A549 (cell line): ENCODE measurements at places on chromosomes 2 and 18. TPM values are rescaled to one million over a fixed set of nuclear protein-coding genes. Genes with fewer than 3 reads are reported as not detected.
A peak's percentile ranks its signal among the peaks of the same experiment; 100 is the strongest.

Gene CCDC68
- 2.8 to 3.1 TPM (median 3.1 TPM) in 3 replicates for polyA plus RNA-seq

Gene RGPD3
- polyA plus RNA-seq, result 0.08 to 0.13 TPM (median 0.12 TPM) in 3 replicates

Gene DSG4
- not detected in 3 replicates for polyA plus RNA-seq

Gene RGPD5
- polyA plus RNA-seq, result 9.8 to 10.8 TPM (median 9.9 TPM) in 3 replicates

Gene LINC00305
- not detected in 3 replicates for polyA plus RNA-seq

Gene ATP9B
- polyA plus RNA-seq, result 22.6 to 31.1 TPM (median 25.2 TPM) in 3 replicates

Gene CTIF
- polyA plus RNA-seq, result 23.0 to 30.0 TPM (median 24.7 TPM) in 3 replicates

Gene DTNA
- 0.12 TPM in 1 of 3 replicates, not detected in the others for polyA plus RNA-seq

Gene PSD4
- 13.9 to 21.6 TPM (median 21.1 TPM) in 3 replicates for polyA plus RNA-seq

Gene WDR43
- 71.8 to 83.6 TPM (median 72.4 TPM) in 3 replicates for polyA plus RNA-seq

Gene SERPINB10
- not detected in 3 replicates for polyA plus RNA-seq

DNA sequence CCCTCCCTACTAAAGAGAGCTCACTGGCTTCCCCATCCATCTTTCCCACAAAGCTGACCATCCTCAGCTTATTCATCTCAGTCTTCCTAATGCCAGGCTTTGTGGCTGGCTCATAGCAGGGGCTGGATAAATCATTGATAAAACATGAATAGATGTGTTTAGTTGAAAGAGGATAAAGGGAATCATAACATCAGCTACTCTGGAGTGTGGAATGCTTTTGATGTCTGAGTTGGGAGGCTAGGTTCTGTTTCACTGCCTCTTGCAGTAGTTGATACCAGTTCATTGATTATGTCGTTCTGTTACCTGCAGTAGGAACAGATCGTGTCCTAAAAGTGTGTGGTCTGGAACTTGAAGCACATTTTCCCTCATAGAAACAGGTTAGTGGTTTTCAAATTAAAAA, 66.3 kb upstream of the HK2 start:
- no peak for DNase-seq

GRCh38 chr18:63199743-63200241, 119.8 kb downstream of the BCL2 start:
- no peak for DNase-seq

DNA sequence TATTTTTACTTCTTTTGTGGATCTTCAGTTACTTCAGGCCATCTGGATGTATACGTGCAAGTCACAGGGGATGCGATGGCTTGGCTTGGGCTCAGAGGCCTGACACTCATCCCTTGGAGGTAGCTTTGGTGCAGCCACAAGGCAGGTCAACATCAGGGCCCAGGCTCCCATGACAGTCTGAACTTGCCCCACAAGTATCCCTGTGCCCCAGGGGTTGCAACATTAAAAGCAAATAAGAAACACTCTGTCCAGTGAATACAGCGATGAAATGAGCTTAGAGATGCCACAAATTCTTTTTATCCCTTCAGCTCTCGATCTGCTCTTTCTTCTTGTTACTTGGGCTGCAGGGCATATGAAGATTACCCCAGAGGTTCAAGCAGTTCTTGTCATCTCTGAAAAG, 13.0 kb upstream of the CXCR1 start:
- no peak for DNase-seq

GRCh38 chr18:48781163-48781987, 169.4 kb downstream of the SMAD7 start:
- no peak for DNase-seq

DNA sequence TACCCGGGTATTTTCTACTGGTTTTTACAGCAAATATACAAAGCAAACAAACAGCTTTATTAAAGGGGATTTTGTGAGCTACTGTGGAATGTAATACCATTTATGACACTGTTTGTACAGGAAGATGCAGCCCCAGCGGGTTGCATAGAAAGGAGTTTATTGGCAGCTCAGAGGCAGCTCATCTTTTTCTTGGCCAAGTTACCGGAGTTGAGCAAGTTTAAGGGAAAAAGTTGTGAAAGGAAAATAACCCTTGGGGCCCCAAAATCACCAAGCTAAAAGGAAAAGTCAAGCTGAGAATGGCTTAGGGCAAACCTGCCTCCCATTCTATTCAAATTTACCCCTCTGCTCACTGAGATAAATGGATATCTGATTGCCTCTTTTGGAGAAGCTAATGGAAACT, 60.8 kb downstream of the MOB4 start:
- peak; percentile 24 for DNase-seq

DNA sequence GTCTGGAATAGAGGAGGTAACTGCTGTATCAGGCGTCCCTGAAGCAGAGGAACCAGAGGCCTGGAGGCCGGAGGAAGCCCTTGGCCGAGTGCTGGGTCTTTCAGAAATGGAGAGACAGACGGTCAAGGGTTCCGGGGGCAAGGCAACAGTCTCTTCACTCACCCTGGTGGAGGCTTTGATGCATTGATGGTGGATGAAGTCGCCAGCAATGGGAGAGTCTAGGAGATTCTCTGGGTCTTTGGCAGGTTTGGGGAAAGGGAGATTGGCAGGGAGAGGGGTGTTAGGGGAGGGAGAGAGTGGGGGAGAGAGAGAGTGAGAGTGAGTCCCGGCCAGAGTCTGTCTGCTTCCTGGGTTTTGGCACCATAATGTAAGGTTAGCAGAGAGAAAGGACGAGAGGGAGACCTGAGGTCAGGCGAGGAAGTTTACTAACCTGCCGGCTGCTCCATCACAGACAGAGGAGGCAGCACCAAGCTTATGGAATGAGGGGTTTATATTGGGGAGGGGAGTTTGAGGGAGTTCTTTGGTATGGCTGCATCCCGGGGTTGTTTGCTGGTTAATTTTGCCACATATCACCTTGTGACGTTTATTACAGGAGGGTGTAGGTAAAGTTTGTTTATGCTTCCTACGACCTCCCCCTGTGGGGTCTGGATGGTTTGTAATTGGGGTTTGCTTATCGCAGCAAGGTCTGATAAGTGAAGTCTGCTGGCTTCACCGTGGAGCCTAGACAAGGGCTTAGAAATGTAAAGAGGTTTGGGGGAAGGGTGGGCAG, 19.6 kb downstream of the COMMD1 start:
- no peak for DNase-seq

- DNase-seq, result no peak
Measured at GRCh38 chr18:59276047-59276446, 2.8 kb upstream of the RAX start.

DNA sequence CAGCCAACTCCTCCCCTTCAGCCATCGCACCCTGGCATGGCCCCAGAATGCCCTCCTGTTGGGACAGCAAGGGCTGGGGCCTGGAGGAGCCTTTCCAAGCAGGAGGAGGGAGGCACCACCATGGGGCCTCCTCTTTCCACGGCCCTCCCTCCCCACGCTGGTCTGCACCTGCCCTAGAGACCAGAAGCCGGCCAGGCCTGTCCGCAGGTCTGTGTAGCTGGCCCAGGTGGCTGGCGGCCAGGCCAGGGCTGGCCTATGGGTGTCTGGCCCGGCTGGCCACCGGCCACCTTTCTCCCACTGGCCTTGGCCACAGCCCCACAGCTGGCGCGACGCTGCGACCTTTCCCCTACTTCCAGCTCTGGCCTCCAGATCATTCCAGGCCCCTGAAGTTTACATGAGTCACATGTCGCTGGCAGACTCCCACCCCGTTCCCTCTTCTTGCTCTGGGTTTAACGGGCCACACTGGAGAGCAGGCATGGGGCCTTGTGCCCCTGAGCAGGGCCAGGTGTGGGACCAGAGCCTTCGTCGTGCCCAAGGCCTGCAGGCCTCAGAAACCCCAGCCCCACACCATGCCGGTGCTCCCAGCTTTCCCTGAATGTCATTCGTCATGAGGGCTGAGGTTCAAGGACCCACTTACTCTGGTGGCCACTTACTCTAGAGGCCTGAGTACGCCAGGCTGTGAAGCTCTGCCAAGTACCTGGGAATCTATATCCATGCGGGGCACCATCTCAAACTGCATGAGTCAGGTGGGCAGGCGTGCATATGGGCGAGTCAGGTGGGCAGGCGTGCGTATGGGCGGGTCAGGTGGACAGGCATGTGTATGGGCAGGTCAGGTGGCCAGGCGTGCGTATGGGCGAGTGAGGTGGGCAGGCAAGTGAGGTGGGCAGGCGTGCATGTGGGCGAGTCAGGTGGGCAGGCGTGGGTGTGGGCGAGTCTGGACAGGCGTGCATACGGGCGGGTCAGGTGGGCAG, 33.3 kb upstream of the KLF11 start:
- no peak for DNase-seq

GRCh38 chr2:216653093-216653799, 20.0 kb downstream of the IGFBP2 start:
- no peak for DNase-seq
